C1 segment of cervical spinal cord (tissue), 14 donors: ENCODE measurements at places on chromosomes 12 and 14.

GRCh38 chr12:4809013-4809448 is 88.8 kb downstream of the GALNT8 start:
- DNase-seq, result no peak

GRCh38 chr12:123731596-123731995 is 19.4 kb downstream of the ATP6V0A2 start:
- DNase-seq, result no peak

- DNase-seq, result no peak
Measured at GRCh38 chr12:68623984-68624383, 13.3 kb downstream of the RAP1B start.

GRCh38 chr12:59115995-59116394 is 195.7 kb upstream of the LRIG3 start:
- no peak for DNase-seq

GRCh38 chr12:593396-594270 is 69.6 kb downstream of the NINJ2 start:
- no peak for DNase-seq

GRCh38 chr12:53950789-53951576 is 3.7 kb upstream of the HOXC12 start:
- DNase-seq, result no peak

DNA sequence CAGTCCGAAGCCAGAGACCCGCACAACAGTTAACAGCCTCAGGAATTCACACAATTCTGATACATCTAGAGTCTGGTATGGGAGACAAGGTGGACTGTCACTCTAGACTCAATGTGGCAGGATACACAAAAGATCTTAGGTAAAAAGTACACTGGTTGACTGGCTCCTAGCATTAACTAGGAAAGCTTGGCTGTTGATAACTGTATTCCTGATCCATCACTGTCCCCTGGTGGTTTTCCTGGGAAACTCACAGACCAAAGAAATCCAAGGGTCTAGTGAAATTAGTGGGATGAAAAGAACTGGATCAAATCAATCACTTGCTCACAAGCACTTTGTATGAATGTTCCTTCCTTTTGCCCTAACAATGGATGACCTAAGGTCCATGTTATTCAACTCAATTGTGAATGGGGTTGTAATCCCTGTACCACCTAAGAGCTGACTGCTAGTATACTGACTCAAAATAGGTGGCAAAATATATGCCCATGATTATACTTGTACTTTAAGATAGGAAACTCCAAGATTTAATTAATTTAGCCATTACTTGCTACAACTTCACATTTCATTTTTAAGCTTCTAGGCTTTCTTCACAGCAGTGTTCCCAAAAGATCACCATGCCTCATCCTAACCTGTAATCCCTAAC is 14.0 kb downstream of the NPC2 start:
- no peak for DNase-seq

GRCh38 chr12:64729909-64730587 is 29.2 kb downstream of the GNS start:
- no peak for DNase-seq

DNA sequence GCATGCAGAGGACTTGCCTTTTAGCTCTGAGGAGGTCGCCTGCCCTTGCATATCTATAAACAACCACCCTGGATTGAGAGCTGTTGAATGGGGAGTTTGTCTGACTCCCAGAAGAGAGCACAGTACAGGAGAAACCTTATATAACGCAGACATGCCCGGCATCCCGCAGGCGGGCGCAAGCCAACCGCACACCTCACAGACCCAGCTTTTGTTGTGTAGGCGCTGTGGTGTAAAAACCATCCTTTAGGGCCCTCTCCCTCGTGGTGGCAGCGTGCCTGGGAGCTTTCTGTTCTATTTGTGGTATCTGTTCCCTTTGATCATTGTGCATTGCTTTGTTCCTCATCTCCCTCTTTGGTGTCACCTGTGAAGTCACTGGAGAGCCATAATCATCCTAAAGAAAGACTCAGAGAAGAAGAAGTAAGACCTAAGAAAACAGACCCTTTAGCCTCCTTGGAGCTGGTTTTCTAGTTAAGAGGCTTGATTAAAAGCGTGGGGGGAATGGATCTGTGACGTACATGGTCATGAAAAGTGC is 77.7 kb downstream of the ETV6 start:
- DNase-seq, result no peak

GRCh38 chr12:78966062-78966461 is 101.5 kb downstream of the SYT1 start:
- no peak for DNase-seq

GRCh38 chr12:77855548-77855947 is 24.9 kb downstream of the NAV3 start:
- no peak for DNase-seq

DNA sequence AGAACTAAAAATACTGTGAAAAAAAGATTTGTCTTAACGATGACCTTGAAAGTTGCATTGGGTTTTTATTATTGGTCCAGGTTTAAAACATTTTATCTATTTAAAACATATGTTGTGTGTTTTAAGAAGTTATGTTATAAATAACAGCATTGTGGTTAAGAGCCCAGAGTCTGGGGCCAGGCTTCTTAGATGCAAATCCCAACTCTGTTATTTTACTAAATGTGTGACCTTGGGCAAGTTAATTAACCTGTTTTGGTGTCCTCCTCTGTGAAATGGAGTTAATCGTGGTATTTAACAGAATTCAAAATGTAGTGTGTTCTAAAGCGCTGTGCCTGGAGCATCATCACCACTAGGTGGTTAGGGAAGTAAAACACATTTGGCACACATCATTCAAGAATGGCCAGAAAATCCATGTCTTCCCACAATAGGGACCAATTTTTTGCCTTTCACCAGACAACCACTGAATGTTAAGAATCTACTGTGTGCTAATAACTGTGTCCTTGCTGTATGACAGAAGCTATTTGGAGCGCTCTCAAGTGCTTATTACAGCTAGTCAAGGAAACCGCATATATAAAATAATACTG is 133.3 kb downstream of the MON2 start:
- no peak for DNase-seq

- DNase-seq, result no peak
Measured at GRCh38 chr14:99707921-99708320, 23.8 kb downstream of the CYP46A1 start.

- no peak for DNase-seq
Measured at GRCh38 chr12:105334001-105334400, 3.5 kb downstream of the C12orf75 start.

- DNase-seq, result no peak
Measured at GRCh38 chr12:74488134-74488533, 49.5 kb upstream of the ATXN7L3B start.

- no peak for DNase-seq
Measured at GRCh38 chr12:47276621-47277309, 197.0 kb upstream of the AMIGO2 start.

DNA sequence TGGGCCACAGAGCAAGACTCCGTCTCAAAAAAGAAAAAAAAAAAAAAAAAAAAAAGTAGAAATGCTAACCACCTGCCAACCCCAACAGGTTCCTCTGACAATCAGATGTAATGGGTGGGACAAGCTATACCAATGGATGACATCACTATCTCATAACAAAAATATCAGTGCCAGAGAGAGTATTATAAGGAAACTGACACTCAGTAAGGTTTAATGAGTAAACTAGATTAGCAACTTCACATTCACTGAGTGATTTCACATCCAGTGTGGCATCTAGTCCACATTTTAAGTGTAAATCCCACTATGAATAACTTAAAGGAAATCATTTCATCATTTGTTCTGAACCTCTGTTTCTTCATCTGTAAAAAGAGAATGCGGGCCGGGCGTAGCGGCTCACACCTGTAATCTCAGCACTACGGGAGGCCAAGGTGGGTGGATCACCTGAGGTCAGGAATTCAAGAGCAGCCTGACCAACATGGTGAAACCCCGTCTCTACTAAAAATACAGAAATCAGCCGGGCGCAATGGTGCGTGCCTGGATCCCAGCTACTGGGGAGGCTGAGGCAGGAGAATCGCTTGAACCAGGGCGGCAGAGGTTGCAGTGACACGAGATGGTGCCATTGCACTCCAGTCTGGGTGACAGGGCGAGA is 1.8 kb downstream of the SART3 start:
- DNase-seq, result no peak

GRCh38 chr12:71455028-71455737 is 15.6 kb downstream of the LGR5 start:
- DNase-seq, result no peak

- DNase-seq, result no peak
Measured at GRCh38 chr12:19462406-19462805, 23.1 kb downstream of the AEBP2 start.

- DNase-seq, result no peak
Measured at GRCh38 chr14:31560759-31561154, 447 bp upstream of the NUBPL start.

GRCh38 chr12:88435334-88436076 is 144.8 kb downstream of the KITLG start:
- DNase-seq, result no peak

GRCh38 chr14:67986131-67986841 is 166.7 kb downstream of the RAD51B start:
- no peak for DNase-seq

GRCh38 chr14:41062826-41063225 is 543.9 kb upstream of the LRFN5 start:
- DNase-seq, result no peak

DNA sequence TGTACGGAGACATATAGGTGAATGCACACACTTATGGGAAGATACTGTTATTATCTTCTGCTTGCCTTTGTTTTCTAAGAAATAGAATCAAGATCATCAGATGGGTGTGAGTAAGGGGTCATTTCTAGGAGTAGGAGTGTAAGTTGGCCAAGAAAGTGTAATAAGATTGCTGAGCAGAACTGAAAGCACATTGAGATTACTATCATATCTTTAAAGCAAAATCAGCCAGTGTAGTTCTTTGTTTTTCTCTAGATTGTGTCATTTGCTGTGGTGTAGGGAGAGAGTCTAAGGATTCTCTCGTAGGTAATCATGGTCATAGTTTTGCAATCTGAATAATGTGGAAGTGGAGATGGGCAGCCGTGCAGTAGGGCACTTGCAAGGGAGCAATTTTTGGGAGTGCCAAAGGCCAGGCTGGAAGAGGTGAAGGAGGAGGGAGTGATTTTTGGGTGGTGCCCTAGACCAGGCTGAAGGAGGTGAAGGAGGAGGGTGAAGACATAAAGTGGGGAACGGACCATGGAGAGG is 131.6 kb downstream of the RGS6 start:
- no peak for DNase-seq

- no peak for DNase-seq
Measured at GRCh38 chr14:66413901-66414300, 72.3 kb upstream of the CCDC196 start.

GRCh38 chr12:31261744-31262143 is 64.2 kb downstream of the SINHCAF start:
- no peak for DNase-seq

DNA sequence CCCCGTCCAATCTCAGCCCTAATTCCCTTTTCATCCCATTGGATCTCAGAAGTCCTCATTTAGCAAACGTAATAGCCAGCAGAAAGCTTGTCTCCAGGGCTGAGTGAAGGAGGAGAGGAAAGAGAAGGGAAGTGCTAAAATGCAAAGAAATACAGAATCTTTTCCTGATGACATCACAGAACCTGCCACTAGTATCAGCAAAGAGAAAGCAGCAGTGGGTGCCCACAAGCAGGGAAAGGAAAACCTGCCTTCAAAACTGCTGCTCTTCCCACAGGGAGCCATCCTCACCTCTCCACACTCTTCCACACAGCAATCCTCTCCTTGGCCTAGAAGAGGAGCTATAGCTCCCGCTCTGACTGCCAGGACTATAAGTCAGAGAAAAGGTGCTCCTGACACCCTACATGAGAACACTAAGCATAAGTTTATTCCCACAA is 11.3 kb downstream of the MED13L start:
- no peak for DNase-seq

DNA sequence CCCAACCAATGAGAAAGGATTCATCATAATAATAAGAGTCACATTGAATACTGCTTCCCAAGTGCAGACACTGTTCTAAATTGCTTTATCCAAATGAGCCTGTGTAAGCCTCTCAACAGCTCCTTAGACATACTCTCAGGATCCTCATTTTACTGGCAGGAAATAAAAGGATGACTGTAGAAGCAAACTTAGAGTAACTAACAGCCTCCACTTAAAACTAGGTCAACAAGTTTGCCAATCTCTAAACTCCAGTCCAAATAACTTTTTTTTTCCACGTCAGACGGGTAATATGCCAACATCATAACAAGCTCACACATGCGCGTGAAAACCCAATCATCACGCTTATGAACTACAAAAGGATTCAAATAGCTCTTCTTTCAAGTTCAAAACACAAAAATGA is 15.3 kb upstream of the DPF3 start:
- no peak for DNase-seq

DNA sequence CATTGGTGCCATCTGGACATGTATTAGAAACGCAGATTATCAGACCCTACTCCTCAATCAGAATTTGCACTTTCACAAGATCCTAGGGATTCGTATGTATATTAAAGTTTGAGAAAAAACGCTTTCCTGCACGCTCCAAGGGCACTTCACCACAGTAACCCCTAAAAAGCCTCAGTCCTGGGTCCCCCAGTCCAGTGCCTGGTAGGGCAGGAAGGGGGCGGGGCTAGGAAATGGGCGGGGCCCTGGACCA is 369 bp downstream of the DEPDC4 start:
- DNase-seq, result no peak

- DNase-seq, result no peak
Measured at GRCh38 chr12:90827567-90827966, 127.4 kb downstream of the CCER1 start.

GRCh38 chr12:58342736-58343135 is 401.4 kb downstream of the ATP23 start:
- DNase-seq, result no peak

DNA sequence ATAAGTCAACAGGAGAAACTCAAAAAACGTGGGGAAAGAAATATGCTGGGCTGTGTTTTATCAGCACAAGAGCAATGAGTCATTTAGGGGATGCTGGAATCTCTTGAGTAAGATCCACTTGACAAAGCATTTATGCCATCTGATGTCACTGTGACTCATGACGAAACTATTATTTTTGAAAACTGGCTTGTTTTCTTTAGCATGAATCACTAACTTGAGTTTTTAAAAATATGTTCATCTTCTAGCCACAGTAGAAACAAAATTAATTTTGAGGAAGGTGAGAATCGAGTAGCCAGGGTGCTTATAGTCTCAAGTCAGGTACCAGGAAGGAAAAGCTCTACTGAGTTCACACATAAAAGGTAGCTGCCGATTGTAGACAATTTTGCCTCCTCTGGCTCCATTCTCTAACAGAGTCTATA is 456.2 kb upstream of the MGAT4C start:
- DNase-seq, result no peak

GRCh38 chr12:4227046-4227445 is 46.5 kb upstream of the CCND2 start:
- no peak for DNase-seq

DNA sequence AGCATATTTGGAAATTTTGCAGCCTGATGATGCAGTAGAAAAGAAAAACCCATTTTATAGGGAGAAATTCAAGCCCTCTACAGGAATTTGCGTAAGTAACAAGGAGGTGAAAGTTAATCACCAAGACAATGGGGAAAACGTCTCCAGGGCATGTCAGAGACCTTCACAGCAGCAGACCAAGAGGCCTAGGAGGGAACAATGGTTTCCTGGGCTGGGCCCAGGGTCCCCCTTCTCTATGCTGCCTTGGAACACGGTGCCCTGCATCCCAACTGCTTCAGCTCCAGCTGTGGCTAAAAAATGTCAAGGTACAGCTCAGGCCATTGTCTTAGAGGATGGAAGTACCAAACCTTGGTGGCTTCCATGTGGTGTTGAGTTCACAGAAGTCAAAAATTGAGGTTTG is 6.5 kb upstream of the KRT6C start:
- DNase-seq, result no peak
